ENCODE measurements at places on chromosomes 1 and 21. TPM values are rescaled to one million over a fixed set of nuclear protein-coding genes. Genes with fewer than 3 reads are reported as not detected.

TSPEAR gene
- total RNA-seq, result not detected

IFI6 gene
- total RNA-seq, result 41.1 TPM

G0S2 gene
- total RNA-seq, result 16.0 TPM

SMPDL3B gene
- total RNA-seq, result 0.26 TPM

OR2M3 gene
- total RNA-seq, result not detected

Measured in pulmonary artery endothelial cell (primary cell).